Immature natural killer cell (primary cell): ENCODE measurements at places on chromosomes 11 and 22.
A peak's percentile ranks its signal among the peaks of the same experiment; 100 is the strongest.

DNA sequence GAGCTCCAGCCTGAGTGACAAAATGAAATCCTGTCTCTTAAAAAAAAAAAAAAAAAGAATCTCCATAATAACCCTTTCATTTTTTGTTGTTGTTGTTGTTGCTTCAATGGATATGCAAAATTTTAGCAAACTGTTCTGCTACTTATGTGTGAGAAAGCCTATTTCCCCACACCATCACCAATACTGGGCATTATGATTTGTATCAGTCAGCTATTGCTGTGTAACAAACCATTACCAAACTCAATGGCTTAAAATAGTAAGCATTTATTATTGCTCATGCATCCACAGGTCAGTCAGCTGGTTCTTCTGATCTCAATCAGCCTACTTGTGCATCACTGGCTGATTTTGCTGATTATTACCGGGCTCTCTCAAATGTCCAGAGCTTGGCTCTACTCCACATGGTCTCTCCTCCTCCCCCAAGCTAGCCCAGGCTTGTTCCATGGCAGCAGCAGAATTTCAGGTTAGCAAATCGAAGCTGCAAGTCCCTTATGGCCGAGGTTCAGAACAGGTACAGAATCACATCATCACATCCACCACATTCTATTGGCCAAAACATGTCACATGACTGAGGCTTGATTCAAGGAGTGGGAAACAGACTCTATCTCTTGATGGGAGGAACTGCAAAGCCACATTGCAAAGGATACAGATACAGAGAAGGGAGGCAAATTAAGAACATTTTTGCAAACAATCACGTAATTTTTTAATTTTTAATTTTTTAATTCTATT lies 135.1 kb downstream of the MN1 start:
- no peak for DNase-seq

- DNase-seq, result no peak
Measured at GRCh38 chr11:112023104-112023503, 2.1 kb upstream of the DLAT start.

GRCh38 chr22:46574993-46575910 lies 37.8 kb upstream of the CELSR1 start:
- DNase-seq, result no peak

- DNase-seq, result peak; percentile 53
Measured at GRCh38 chr11:47917599-47918369, 62.6 kb upstream of the PTPRJ start.

DNA sequence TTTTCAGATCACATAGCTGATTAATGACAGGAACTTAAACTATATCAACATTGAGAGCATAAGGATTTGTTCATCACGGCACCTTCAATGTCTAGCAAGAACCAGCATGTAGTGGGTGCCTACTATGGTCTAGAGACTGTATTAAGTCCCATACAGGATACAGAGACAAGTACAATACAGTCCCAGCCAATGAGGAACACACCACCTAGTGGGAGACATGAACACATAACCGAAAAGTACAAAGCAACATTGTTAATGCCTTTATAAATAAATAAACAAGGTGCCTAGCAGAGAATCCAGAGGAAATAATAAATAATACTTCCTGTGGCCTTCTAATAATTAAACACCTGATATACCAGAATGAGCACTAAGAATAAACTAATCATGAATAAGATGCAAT lies 87.7 kb upstream of the OPCML start:
- DNase-seq, result no peak

DNA sequence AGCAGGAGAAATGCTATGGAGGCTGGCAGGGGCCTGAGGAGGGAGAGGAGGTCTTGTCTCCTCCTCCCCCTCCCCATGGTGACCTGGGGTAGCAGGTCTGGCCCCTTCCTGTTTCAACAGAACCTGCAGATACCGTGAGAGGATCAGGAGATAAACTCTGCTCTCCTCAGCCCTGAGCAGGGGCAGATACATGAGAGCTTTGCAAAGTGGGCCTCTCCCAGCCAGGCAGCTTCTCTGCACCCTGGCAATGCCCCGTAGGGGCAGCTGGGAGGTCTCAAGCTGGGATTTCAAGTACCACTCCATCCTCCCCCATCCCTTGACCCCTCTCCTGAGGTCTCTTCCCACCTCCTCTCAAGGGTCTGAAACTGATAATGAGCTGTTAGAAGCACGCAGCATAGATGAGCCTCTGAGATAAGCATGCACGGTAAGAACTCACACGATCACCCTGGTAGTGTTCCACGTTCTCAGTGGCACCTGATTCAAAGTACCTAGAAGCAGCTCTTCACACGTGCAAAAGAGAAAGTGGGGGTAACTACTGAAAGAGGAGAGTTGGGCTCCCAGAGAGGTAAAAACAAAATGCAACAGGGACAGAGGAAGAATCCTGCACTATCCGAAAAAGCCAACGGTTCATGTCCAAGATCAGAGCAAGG lies 4.9 kb upstream of the CCDC86 start:
- no peak for DNase-seq

GRCh38 chr22:20741634-20742581 lies 32.0 kb upstream of the SERPIND1 start:
- peak; percentile 16 for DNase-seq

DNA sequence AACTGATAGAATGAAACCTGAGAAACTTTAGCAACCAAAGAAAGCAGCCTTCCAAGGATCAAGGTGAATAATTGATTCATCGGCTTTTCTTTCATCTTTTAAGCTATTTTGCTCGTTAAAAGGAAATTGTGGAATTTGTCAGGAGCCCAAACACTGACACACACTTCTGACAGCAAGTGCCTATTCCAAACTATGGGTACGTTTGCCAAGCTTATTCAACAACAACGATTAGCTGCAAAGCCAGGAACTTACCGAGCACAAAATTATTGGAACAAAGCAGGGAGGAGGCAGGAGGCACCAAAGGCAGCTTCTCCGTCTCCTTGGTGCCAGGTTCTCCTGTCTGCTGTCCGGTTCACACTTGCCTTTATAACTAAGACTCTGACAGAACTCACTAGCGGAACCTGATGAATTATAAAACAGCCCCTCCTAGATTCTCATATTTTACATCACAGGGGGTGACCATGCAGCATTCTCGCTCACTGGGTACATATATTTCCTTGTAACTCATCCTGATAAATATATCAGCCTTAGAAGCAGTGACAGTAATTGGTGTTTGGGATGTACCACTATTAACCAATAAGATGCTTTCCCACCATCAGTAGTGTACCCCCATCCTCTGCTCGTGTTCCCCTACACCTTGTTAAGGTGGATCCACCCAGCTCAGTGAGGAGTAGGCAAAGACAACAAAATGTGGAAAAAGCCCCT lies 395.9 kb upstream of the CCDC90B start:
- no peak for DNase-seq

GRCh38 chr22:22201185-22201929 lies 43.2 kb upstream of the VPREB1 start:
- DNase-seq, result peak; percentile 18

DNA sequence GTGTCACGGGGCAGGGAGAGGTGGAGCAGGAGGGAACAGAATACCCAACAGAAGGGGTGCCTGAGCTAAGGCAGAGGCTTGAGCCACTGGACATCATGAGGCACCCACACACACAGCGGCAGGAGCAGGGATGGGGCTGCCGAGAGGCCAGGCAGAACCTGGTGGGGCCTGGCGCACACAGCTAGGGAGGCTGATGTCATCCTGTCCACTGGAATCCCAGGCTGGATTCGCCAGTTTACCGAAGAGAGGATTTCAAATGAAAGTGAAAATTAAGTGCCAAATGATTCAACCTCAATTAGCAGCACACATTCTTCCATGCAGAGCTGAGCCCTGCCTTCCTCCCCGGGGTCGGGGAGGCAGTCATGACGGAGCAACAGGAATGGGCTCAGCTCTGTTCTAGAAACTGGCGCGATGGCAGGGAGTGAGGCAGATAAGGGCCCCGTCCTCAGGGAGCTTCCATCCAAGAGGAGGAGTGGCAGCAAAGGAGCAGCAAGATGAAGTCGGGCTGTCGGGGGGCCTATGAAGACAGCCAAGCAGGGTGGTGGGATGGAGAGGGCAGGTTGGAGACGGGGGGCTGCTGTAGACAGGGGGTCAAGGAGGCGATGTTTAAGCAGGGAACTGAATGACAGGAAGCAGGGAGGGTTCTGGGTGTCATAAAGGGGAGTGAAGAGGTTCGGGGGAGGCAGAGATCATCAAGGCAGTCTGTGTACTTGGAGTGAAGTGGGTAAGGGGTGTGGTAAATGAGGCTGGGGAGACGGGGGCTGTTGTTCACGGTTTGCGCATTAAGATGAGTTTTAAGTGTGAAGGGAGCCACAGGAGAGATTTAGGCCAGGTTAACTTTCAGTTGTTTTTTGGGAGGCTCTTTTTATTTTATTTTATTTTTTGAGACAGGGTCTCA lies 6.4 kb downstream of the RAC2 start:
- no peak for DNase-seq

DNA sequence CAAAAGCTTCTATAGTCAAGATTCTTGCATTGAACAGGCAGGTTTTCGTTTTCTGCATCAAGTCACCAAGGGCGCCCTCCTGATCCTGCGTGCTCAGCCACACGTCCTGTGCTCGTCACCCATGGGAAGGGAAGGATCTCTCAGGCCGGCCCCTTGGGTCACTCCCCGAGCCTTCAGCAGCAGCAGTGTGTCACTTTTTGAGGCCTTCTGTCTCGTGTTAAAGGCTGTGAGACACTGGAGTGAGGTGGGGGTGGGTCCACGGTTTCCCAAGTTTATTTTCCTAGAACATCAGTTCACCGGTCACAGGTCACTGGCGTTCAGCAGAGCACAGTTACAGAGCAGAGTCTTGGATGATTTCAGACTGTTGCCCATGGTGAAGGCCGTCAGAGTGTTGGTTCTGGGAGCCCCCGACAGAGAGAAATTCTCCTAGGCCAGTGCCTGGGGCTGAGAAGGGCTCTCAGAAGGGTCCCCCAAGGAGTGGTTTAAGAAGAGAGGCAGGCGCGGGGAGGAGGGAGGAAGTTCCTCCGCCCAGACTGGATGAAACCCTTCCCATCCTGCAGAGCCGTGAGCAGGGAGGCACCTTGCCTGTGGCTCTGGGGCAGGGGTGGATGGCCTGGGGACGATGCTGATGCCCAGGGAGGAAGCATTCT lies 13.5 kb upstream of the ADORA2A start:
- no peak for DNase-seq

- DNase-seq, result no peak
Measured at GRCh38 chr22:43128928-43129424, 14.2 kb downstream of the MCAT start.

- peak; percentile 30 for DNase-seq
Measured at GRCh38 chr11:94876645-94877442, 96.5 kb downstream of the CWC15 start.

- no peak for DNase-seq
Measured at GRCh38 chr11:76808996-76809395, 25.8 kb downstream of the TSKU start.

DNA sequence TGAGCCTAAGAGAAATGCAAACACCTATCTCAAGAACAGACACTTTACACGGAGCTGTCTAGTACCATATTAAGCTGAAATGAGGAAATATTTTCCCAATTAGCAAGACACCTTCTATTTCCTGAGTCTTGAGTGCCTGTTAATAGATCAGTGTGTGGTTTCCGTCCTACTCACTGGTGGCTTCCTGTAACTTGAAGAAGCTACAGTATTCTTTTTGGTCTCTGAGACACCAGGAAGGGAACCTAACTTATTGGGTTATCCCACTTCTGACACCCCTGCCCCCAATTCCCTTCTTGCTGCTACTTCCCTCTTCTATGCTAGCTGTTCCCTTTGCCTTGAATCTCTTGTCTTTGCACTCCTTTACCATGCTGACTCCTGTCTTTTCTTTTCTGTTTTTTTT lies 92.7 kb downstream of the FDX1 start:
- DNase-seq, result peak; percentile 15

DNA sequence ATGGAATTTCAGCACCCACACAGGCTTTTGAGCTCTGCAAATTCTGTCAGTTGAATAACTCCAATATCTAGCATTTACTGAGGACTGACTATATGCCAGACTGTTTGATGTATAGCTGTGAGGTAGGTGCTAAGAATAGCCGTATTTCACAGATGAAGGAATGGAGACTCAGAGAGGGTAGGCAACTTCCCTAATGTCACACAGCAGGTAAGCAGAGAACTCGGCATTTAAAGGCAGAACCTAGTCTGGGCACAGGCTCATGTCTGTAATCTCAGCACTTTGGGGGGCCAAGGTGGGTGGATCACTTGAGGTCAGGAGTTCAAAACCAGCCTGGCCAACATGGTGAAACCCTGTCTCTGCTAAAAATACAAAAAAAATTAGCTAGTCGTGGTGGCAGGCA lies 184.1 kb downstream of the BCR start:
- no peak for DNase-seq

GRCh38 chr11:34480314-34480713 lies 33.3 kb downstream of the ELF5 start:
- no peak for DNase-seq

GRCh38 chr22:33652615-33653014 lies 267.7 kb downstream of the LARGE1 start:
- DNase-seq, result no peak

GRCh38 chr11:64799623-64800302 lies 3.3 kb downstream of the MAP4K2 start:
- no peak for DNase-seq

DNA sequence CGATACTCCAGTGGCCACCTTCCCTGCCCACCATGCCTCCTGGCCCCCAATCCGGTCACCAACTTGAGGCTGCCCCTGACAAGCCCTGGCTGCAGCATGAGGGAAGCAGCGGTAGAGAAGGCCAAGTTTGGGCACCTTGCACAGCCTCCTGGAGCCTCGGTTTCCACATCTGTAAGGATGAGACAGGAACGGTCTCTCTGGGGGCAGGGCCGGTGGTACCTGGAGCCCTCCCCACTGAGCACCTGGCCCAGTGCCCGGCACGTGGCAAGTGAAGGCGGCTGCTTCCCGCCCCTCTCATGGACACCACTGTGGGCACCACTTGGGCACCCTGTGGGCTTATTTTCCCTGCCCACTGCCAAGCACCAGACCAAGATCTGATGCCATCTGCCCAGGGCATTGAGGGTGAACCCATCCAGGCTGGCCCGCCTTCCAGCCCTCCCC lies 77.8 kb downstream of the CDKN1C start:
- DNase-seq, result no peak

DNA sequence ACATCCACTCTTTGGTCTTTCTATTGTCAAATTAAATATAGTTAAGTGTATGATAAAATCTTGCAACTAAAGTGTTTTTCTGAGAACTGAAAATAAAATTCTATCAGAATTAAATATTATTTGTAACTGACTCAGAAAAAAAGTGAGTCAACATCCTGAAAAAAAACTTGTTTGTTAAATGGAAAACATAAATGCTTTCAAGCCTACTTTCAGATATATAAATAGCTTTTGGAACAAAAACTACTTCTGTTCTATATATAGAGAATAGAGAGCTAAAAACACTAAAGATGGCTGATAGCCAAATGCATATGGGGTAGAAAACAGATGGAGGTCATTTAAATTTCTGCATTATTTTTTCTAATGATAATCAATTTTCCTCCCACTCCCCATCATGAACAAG lies 61.8 kb downstream of the PIK3C2A start:
- no peak for DNase-seq

GRCh38 chr11:19281041-19281440 lies 40.3 kb upstream of the E2F8 start:
- DNase-seq, result peak; percentile 64

- no peak for DNase-seq
Measured at GRCh38 chr22:43823353-43823908, 11.3 kb upstream of the EFCAB6 start.
